ENCODE measurements at places on chromosomes 3 and 15. TPM values are rescaled to one million over a fixed set of nuclear protein-coding genes. Genes with fewer than 3 reads are reported as not detected.

GRCh38 chr3:190217081-190217480 is 96.4 kb upstream of the P3H2 start:
- H3K27ac ChIP-seq = no peak overlapping the region
- no peak overlapping the region for H3K4me3 ChIP-seq
- no peak for DNase-seq
- H3K4me1 ChIP-seq = no peaks in the 10 kb centered on the region
- peaks cover 5% of the 10 kb centered on the region for H3K36me3 ChIP-seq

Gene WDR53
- 15.4 TPM for total RNA-seq

Gene KNG1
- total RNA-seq = not detected

Gene CMTM8
- total RNA-seq = 5.1 TPM

GRCh38 chr15:60994963-60995475 is 234.1 kb downstream of the RORA start:
- no peak for DNase-seq
- H3K4me3 ChIP-seq = no peak overlapping the region
- H3K27me3 ChIP-seq = no peaks in the 10 kb centered on the region
- peaks cover 36% of the 10 kb centered on the region for H3K4me1 ChIP-seq
- H3K36me3 ChIP-seq = no peaks in the 10 kb centered on the region

DNA sequence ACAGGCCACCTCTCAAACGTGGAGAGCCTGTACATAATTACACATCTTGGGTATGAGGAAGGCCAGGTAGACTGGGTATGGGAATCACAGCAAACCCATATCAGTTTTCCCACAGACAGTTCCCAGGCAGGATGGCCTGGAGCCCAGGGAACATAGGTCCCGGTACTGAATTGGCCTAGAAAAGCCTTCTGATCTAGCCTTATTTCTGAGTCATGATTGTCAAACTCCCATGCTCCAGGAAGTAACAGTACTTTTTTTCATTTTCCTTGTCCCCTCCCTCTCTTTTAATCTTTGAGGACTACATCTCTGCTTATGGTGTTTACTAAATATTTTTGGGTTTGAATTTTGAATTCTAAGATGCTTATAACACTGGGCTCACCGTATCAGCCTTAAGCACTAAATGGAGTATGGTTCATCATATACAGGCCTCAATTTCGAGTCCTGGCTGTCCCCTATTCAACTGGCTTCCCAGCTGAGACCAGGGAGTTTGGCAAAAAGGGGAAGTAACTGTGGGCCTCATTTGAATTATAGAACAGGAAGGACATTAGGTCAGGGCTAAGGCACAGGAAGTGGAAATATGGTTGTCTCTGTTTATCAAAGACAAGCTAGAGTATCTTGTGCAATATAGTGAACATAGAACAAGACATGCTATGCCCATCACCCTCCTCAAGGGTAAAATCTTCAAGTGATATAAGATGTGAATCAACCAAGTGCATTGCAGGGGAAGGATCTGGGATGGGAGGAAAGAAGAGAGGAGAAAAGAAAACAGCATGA is 494.6 kb downstream of the NTRK3 start:
- no peak for DNase-seq
- no peaks in the 10 kb centered on the region for H3K36me3 ChIP-seq
- no peak overlapping the region for H3K27ac ChIP-seq
- H3K4me1 ChIP-seq = peaks cover 6% of the 10 kb centered on the region
- H3K4me3 ChIP-seq = no peak overlapping the region

Gene ZXDC
- total RNA-seq = 31.8 TPM

DNA sequence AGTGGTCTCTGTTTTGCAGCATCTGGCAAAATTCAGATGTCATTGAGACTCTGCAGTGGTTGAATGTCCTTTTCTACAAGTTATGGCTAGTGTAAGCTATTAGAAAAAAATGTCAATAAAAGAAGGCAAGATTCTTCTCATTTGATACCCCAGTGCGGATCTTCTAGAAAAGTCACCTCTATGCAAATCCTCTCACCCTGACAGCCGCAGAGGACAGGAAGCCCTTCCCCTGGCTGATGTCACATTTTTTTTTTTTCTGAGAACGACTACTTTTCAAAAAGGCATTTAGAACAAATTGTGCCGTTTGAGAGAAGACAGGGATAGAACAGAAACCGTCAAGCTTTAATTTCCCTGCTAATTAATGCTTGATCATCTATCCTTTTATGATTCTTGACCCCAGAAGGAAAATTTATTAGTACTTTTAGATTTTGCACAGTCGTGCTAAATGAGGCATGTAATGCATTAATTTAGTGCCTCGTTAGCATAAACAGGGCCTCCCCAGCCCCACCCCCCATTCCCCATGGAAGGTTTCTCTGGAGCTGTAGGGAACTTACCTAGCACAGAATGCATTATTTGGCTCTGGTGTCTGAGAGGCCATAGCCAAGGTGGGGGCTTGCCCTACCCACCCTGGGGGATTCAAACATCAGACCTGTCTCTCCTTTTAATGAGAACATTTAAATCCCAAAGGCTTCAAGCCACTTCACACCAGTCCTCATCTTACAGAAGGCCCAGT is 183.8 kb downstream of the OPA1 start:
- H3K36me3 ChIP-seq = no peaks in the 10 kb centered on the region
- H3K27ac ChIP-seq = no peak overlapping the region
- peaks cover 86% of the 10 kb centered on the region for H3K27me3 ChIP-seq

GRCh38 chr15:81950841-81951414 is 94.9 kb downstream of the MEX3B start:
- no peak overlapping the region for H3K4me3 ChIP-seq
- H3K36me3 ChIP-seq = peaks cover 4% of the 10 kb centered on the region
- no peaks in the 10 kb centered on the region for H3K27me3 ChIP-seq
- DNase-seq = no peak
- H3K4me1 ChIP-seq = peaks cover 36% of the 10 kb centered on the region

- no peak overlapping the region for H3K4me3 ChIP-seq
- DNase-seq = no peak
Measured at GRCh38 chr15:79071901-79072300, 18.7 kb downstream of the RASGRF1 start.

DNA sequence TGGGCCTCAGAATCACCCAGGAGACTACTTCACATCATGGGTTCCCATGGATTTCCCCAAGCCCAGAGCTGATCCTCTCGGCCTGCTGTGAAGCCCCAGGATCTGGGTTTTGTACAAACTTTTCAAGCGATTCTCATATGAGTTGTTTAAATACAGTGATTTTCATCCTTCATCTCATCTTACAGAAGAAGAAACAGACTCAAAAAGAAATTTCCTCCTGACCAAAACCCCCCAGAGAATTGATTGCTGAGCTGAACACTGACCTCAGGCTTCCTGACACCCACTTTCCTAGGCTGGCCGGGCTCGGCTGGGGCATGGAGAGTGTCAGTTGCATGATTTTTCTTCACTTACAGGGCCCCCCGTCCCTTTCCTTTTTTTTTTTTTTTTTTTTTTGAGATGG is 60.3 kb downstream of the BDH1 start:
- no peaks in the 10 kb centered on the region for H3K27me3 ChIP-seq
- H3K4me1 ChIP-seq = peaks cover 73% of the 10 kb centered on the region
- peak overlapping the region; percentile 47 for H3K27ac ChIP-seq
- DNase-seq = no peak
- no peaks in the 10 kb centered on the region for H3K36me3 ChIP-seq
- no peak overlapping the region for H3K4me3 ChIP-seq

Gene PLD1
- 15.2 TPM for total RNA-seq

DNA sequence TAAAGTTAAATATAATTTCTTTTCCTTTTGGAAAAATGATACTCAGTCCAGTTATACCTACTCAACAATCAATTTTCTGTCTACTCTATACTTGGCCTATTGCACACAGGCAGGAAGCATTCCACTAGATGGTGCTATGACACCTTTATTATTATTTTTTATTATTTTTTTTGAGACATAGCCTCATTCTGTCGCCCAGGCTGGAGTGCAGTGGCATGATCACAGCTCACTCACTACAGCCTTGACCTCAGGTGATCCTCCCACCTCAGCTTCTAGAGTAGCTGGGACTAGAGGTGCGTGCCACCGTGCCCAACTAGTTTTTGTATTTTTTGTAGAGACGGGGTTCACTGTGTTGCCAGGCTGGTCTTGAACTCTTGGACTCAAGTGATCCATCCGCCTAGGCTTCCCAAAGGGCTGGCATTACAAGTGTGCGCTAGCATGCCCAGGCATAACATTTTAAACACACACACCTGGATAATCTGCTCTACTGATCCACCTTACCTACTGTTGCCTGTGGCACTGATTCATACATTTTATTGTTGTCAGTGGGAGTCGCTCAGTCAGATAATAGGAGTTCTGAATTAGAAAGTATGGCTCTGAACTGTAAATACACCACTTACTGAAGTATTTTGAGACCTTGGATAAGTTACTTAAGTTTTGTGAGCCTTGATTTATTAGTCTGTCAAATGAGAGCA is 56.2 kb downstream of the EIF3J start:
- no peaks in the 10 kb centered on the region for H3K27me3 ChIP-seq
- peaks cover 48% of the 10 kb centered on the region for H3K36me3 ChIP-seq
- H3K4me3 ChIP-seq = no peak overlapping the region
- no peaks in the 10 kb centered on the region for H3K4me1 ChIP-seq
- H3K27ac ChIP-seq = no peak overlapping the region

Gene PPP1R14D
- not detected for total RNA-seq

Gene CHRFAM7A
- total RNA-seq = 3.4 TPM

GRCh38 chr3:128458746-128459460 is 7.8 kb downstream of the DNAJB8 start:
- peaks cover 43% of the 10 kb centered on the region for H3K27me3 ChIP-seq
- no peaks in the 10 kb centered on the region for H3K4me1 ChIP-seq
- no peak for DNase-seq
- no peak overlapping the region for H3K4me3 ChIP-seq

GRCh38 chr15:63800739-63801138 is 33.0 kb downstream of the HERC1 start:
- no peak for DNase-seq
- no peak overlapping the region for H3K27ac ChIP-seq
- peaks cover 2% of the 10 kb centered on the region for H3K4me1 ChIP-seq

- no peak overlapping the region for H3K4me3 ChIP-seq
- H3K36me3 ChIP-seq = no peaks in the 10 kb centered on the region
- no peak overlapping the region for H3K27ac ChIP-seq
- no peaks in the 10 kb centered on the region for H3K27me3 ChIP-seq
- H3K4me1 ChIP-seq = peaks cover 25% of the 10 kb centered on the region
- DNase-seq = no peak
Measured at GRCh38 chr15:90338532-90338931, 13.6 kb upstream of the ZNF774 start.

GRCh38 chr3:152941859-152942258 is 106.9 kb downstream of the P2RY1 start:
- no peak for DNase-seq
- no peaks in the 10 kb centered on the region for H3K4me1 ChIP-seq
- H3K27me3 ChIP-seq = peaks cover 9% of the 10 kb centered on the region
- no peak overlapping the region for H3K4me3 ChIP-seq
- no peaks in the 10 kb centered on the region for H3K36me3 ChIP-seq

DNA sequence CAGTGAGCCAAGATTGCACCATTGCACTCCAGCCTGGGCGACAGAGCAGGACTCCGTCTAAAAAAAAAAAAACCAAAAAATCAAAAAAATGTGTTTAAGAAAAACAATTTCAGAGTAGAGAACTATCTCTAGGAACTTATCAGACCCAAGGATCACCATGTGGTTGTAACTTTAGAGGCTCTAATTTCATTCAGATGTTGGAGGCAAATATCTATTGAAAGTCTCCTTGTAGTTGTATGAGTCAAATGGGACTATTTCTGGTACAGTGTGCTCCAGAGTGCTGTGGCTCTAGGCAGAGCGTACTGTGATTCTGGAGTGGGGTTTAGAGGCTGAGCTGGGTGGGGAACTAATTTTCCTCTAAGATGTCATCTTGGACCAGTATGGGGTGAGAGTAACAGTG is 398.7 kb downstream of the SHQ1 start:
- H3K27ac ChIP-seq = no peak overlapping the region
- peaks cover 31% of the 10 kb centered on the region for H3K27me3 ChIP-seq
- peaks cover 28% of the 10 kb centered on the region for H3K4me1 ChIP-seq
- peaks cover 11% of the 10 kb centered on the region for H3K36me3 ChIP-seq

Gene TRH
- total RNA-seq = not detected

Measured in osteocyte (in vitro differentiated cells).